ENCODE measurements at places on chromosomes 4 and X.

GRCh38 chr4:177237291-177237690 is 72.4 kb upstream of the NEIL3 start:
- no peak for DNase-seq

DNA sequence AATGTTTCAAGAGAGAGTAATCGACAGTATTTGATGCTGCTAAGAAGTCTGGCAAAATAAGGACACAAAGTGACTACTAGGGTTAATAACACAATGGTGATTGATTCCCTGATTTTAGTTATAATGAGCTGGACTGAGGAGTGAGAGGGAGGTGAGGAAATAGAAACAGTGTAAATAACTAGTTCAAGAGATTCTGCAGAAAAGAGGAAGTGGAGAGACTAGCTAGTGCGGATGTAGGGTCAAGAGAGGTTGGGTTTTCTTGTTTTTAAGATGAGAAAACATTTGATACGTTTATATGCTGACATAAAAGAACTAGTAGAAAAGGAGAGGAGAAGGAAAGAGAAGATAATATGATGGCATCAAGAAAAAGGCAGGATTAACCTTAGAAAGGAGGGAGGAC is 12.2 kb upstream of the TRPC5 start:
- no peak for DNase-seq

DNA sequence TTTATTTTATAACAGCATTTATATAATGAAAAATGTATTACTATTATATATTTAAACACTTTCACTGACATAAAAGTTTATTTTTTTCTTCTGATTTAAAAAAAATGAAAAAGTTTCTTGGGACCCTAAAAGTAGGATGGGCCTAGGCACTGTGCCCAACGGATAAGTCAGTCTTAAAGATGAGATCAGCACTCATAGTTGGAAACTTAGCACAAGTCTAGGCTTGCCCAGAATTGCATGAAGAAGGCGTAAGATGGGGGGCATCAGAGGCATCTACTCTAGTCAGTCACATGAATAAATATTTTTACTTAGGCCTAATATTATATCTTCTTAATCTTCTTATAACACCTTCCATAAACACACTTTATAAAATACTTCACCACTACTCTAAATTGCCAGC is 306.7 kb upstream of the GRID2 start:
- no peak for DNase-seq

DNA sequence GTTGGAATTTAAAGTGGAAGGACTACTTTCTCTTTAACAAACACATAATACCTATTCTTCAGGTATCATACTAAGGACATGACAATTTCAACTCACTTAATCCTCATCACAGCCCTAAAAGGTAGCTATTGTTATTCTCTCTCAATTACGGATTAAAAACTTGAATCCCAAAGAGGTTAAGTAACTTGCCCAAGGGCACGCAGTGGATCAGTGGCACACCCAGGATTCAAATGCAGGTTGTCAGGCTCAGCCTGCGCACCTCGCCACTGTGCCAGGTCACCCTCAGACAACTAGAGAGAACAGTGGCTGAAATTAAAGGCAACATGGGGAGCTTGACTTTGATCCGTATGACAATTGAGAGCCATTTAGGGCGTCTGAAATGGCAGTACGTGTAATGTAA is 67.6 kb downstream of the MFAP3L start:
- DNase-seq: no peak

DNA sequence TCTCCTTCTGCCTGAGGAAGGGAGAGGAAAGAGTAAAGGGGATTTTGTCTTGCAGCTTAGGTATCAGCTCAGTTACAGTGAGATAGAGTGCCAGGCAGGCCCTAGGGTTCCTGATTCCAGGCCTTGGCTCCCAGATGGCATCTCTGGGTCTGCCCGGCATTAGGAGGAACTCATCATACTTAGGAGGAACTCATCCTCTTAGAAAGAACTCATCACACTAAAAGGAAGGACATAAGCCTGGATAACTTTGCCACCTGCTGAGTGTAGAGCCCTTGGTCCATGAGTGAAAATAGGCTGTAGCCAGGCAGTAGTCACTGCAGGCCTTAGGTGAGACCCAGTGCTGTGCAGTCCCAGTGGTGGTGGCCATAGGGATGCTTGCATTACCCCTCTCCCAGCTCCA is 367.1 kb downstream of the PACRGL start:
- no peak for DNase-seq

- DNase-seq: no peak
Measured at GRCh38 chrX:153410373-153410772, 899 bp upstream of the ZFP92 start.

GRCh38 chrX:11929476-11929875 is 171.4 kb downstream of the MSL3 start:
- peak; percentile 48 for DNase-seq

- DNase-seq: no peak
Measured at GRCh38 chr4:102959496-102959895, 60.0 kb downstream of the SLC9B1 start.

GRCh38 chrX:136856551-136856950 is 24.0 kb downstream of the RBMX start:
- DNase-seq: no peak

DNA sequence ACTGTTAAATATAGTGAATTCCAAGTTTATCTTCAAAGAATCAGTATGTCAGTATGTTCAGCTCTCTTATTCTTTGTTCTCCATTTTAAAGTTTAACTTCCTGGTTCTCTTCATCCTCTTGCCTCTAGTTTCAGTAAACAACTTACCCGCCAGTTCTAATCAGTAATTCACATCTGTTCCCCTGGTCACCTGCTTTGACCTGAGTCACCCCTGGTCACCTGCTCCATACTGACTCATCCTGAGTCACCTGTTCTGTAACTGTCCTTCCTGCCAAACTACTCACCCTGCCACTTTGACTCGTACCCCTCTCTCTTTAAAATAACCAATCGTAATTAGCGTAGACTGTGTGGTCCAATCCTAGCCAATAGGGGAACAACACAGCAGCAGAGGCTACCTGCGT is 992.7 kb upstream of the HS3ST1 start:
- DNase-seq: no peak

DNA sequence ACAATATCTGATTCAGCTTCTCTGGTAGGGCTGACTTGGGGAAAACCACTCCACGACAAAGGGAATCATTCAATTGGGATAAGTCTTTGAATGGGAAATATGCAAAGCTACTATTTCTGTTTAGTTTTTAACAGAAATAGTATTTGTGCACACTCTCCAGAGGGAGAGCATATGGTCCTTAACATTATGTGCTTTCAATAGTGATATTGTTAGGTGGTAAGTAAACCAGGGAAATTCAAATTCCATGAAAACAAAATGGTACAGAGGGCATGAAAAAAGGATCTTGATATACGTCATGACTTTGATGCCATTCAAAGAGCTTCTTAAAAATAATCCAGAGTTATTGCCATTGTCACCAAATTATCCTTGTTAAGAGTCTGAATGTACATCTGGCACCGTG is 47.1 kb upstream of the CITED1 start:
- no peak for DNase-seq

DNA sequence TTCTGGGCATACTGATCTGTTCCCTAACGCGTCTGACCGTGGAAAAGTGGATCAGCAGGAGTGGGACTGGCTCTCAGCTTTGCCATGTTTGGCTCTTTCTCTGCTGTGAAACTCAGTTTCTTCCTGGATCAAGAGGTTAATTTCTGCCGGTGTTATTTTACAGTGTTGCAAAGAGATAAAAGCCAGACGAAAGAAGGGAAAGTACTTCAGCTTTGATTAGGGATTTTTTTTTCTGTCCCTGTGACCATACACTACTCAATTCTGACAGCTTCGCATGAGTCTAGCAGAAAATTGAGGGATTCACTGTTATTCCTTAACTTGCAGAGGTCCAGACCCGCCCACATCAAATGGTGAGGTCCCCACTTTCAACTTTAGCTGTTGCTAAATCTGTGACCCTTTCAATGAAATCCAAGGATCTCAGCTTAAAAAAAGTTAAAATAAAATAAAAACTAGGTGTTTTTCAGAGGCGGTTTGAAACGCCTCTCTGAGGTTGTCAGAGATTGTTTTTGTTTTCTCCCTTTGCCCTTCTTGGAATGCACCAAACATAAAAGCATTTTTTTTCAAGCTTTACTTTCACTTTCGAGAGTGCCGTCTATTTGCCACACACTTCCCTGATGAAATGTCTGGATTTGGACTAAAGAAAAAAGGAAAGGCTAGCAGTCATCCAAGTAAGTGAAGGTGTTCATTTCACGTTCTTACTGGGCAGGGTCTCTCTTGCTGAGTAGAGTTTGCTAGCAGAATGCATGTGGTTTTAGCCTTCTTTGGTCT is at the start of gene TLR3:
TLR3 (plus strand) TSS at position 576 of the 768 bp plus-strand sequence. CDS start 7,464 bp downstream, outside the sequence.
- peak; percentile 36 for DNase-seq

DNA sequence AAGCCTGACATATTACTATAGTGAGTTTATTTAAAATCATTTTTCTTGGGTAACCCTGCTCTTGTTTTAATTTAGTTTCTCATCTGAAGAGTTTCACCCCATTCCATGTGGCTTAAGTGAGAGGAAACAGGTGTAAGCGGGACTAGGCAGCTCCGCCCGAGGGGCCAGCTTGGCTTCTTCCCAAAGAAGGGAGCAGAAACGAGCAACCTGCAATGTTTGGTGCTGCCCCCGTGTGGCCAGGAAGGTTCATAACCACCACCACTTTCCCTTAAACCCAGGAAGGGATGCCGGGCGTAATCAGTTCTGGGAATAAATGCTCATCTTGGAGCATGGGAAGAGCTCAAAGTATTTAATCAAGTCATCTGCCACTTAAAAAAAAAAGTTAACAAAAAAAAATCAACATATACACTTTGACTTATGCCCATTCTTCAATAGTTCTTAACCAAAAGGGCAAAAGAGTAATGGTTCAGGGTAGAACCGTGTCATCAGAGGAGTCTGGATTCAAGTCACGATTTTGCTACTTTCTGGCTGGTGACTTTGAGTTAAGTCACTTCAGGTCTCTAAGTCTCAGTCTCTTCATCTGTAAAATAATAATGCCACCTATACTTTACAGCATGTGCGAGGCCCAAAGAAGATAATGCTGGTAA is 147.9 kb downstream of the NSUN7 start:
- peak; percentile 78 for DNase-seq

GRCh38 chr4:165297626-165298025 is 29.8 kb upstream of the MSMO1 start:
- DNase-seq: no peak

GRCh38 chr4:147794314-147794680 is 62.4 kb downstream of the ARHGAP10 start:
- no peak for DNase-seq

DNA sequence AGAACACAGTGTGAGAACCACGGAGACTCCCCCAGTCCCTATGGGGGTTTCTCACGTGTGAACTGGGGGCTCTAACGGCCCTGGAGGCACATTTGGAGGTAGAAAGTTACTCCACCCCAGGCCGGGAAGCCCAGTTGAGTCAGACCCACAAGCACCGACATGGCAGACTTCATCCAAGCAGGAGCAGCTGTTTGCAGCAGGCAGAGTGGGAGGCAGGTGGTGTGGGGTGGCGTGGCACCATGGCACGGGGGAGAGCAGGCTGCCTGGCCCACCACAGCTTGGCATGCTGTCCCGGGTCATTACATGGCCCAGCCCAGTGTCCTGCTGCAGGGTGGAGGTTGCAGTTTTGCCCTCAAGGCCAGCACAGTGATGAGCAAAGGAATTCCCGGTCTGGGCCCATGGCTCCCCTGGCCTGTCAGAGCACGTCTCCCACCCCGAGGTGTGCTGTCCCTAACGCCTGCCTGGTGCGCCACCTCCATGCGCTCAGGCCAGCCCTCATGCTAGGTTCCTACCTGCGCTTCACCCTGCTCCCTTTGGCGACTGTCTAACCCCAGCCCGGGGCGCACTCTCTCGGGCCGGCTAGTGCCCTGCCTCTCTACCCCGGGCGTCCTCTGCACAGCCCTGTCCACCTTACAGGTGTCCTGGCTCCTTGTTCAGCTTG is 90.6 kb upstream of the AFAP1 start:
- no peak for DNase-seq

GRCh38 chr4:5184606-5185005 is 133.3 kb downstream of the STK32B start:
- no peak for DNase-seq

- DNase-seq: peak; percentile 91
Measured at GRCh38 chrX:151970661-151971060, 3.8 kb downstream of the GABRE start.

GRCh38 chr4:184389978-184390900 is 84.1 kb downstream of the IRF2 start:
- no peak for DNase-seq

DNA sequence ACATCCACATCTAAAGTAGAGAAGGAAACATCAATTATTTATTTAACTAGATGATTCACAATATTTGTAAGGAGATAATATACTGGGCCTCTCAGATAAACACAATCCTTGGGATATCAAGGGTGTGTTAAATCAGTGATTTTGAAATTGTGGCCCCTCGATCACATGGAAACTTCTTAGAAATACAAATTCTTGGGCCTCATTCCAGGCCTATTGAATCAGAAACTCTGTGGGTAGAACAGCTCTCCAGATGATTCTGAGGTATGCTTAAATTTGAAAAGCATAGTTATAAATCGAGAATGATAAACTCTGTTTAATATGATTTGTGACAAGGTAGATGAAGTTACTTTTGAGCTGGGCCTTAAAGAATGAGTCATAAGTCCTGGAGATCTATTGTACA is 64.3 kb upstream of the GPR174 start:
- DNase-seq: no peak

- no peak for DNase-seq
Measured at GRCh38 chr4:73772363-73772762, 32.0 kb downstream of the CXCL8 start.

DNA sequence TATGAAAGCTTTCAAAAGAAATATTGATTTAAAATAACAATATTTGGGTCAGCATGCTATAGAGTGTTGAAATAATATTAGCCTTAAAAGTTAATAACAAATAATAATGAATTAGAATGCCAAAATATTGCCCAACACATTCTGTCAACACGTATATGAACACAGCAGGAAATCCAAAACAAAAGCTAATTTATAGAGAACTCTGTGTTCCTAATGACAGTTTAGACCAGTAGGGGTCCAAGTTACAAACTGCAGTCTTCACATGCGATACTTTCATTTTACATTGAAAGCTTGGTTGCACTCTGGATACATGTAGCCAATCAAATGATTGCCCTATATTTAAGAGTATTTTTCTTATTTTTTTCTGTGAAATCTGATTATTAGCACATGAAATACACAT is 274.4 kb downstream of the DCTD start:
- peak; percentile 35 for DNase-seq

DNA sequence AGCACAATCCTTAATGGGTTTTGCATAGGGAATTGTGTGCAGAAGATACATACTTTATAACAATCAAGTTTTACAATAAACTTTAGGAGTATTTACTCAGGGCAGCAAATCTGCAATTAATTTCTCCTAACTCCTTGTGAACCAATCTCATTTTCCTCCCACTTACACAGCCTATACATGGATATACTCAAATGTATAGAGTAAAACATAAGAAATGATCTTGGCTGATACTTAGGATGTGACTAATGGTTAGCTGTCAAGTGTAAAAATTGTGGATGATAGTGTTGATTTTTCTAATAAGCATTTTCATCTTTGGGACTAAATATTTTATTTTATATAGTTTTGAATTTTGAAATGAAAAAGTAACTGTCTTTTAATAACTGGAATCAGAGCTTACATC is 759.6 kb downstream of the GRID2 start:
- no peak for DNase-seq

GRCh38 chr4:177671845-177672244 is 229.6 kb upstream of the AGA start:
- DNase-seq: no peak

- no peak for DNase-seq
Measured at GRCh38 chr4:18568600-18568999, 547.0 kb upstream of the LCORL start.
